ENCODE measurements at places on chromosomes 11 and 22.

DNA sequence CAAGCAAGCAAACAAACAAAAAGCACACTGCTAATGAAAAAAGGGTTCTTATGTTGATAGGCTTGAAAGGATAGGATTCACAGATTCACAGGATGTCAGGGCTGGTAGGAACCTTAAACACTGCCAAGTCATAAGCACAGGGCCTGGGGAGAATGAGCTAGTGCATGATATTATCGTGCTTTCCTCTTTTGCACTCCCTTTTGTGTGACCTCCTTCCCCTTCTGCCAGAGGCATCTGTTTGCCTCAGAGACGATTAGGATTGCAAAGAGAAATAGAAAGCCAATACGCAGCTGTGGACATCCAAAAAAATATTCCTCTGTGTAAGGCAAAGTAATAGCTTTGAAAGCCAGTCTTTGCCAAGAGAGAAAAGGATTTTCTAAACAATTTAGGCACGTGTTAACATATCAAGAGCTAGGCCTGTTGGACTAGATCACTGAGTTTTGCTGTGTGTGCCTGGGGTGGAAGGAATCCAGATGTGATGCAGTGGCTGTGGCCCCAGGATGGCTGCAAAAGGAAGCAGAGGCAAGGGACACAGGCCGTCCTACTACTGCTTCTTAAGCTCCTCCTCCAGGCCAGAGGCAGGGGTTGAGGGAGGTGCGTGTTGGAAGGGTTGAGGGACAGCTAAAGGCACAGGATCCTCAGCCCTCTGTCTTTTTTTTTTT is 30.6 kb downstream of the MCHR1 start:
- no peak for DNase-seq

GRCh38 chr11:17076517-17077239 is 789 bp downstream of the RPS13 start:
- DNase-seq = no peak

DNA sequence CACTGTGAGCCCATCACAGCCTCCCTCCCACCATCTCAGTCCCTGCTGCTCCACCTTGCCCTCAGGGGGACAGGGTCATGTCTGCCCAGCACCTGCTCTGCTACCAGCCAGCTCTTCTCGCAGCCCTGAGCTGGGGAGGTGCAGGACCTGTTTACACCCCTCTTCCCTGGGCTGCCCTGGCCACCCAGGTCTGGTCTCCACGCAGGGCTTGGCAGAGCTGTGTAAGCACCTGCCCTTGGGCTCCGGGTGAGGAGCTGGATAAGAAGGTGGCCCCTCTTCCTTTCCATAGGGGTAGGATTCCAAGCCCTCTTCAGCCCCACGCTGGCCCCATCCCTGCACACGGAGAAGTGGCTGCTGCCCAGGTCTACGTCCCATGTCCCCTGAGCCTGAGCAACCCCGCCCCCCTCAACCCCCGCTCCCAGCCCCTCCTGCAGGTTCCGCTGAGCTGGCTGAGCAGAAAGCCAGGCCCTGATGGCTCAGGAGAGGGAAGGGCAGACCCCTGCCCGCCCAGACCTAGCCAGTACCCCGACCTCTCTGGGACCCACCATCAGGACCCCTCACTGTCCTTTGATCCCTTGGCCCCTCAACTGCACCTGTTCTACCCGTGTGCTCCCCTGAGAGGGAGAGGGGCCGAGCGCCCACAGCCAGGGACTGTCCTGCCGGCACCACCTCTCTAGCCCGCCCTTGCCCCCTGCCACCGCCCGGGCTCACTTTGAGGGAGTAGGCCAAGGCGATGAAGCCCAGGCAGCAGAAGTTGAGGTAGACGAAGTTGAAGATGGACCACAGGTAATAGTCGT is 3.2 kb downstream of the IFITM10 start:
- no peak for DNase-seq

DNA sequence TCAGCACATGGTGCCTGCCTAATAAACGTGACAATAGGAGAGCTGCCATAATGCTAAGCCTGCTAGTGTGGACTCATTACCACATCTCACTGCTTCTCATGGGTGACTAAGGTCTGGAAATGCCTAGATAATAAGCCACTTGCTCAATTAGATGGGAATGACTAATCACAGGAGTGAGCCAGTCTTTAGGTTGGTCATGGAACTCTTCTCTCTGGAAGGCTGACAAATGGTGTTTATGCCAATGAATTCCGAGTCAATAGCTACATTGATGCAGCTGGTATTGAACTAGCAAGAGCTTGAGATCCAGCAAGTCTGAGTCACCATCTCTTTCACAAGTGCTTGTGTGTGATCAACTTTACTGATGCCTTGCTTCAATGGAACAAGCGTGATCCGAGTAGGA is 334.9 kb downstream of the OPCML start:
- no peak for DNase-seq

GRCh38 chr22:38631724-38632123 is 24.5 kb downstream of the FAM227A start:
- DNase-seq = no peak

- no peak for DNase-seq
Measured at GRCh38 chr11:3158821-3159220, 6.3 kb downstream of the OSBPL5 start.

DNA sequence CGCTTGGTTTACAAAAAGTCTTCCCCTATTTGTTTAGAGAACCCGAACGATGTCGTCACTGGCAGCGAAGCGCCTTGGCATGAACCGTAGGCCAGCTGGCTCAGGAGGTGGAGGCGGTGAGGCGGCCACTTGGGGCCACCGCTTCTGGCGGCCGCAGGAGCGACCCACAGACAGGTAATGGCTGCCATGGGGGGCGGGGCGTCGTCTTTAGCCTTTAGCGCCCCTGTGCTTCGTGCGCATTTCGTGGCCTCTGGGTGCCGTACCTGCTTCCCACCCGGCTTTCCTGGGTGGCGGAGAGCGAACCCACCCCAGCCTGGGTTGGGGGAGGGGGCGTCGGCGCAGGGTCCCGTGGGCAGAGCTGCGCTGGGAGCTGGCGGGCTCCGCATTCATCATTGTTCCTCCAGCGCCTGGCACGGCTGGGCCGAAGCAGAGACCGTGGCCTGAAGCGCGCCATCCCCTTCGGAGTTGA is 469 bp upstream of the OSBP2 start:
- peak; percentile 18 for DNase-seq

DNA sequence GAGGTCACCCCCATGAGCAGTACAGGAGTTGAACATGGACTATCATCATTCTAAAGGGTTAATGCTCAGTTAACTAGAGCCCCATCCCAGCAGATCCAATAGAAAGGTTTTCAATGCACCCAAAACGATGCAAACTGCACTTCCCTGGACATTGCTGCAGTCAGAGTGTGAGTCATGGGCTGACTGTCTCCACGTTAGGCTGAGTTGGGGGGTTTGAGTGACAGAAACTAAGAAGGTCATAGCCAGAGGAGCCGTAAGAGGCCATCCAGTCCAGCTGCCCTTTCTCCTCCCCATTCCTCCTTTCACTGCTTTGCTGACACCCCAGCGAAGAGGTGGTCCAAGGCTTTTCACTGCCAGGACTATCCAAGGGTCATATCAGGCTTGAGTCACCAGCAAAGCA is 10.5 kb upstream of the OR2AT4 start:
- no peak for DNase-seq

DNA sequence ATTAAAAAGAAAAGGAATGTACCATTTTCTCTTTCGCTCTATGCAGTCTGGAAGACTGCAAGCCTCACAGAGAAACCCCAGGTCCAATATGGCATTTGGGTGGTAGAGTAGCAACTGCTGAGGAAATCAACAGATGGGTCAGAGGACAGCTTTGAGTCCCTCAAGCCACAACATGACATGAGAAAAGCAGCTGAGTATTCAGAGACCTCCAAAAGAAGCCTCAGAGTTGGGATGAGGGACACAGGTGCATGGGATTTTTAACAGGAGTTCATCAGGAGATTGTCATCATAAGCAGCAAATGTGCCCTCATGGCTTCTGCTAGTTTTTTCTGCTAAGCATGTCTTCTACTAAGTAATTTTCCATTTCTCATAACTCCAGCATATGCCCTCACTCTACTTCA is 111.6 kb downstream of the BLID start:
- DNase-seq = no peak

GRCh38 chr11:17753153-17753552 is 18.6 kb downstream of the KCNC1 start:
- no peak for DNase-seq

GRCh38 chr11:94776351-94777321 is 8.5 kb downstream of the AMOTL1 start:
- DNase-seq = no peak

DNA sequence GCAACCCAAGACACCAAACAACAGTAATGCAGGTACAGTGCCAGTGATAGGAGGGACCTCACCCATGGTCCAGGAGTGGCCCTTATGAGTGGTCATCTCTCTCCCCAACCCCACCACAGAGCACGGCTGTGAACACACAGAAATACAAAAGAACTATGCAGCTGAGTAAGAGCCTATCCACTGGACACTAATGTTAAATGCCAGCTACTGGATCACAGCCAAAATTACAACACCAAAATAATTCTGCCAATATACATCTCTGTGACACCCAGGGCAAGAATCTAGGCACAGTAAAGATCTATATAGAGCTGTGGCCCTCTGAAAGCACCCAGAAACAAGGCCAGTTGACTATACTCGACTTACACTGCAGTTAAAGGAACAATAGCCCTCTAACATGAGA is 22.8 kb upstream of the GPR83 start:
- DNase-seq = no peak
